ENCODE measurements at places on chromosomes 5 and 9.

GRCh38 chr5:133883916-133884315 is 84.5 kb downstream of the C5orf15 start:
- no peak for DNase-seq

DNA sequence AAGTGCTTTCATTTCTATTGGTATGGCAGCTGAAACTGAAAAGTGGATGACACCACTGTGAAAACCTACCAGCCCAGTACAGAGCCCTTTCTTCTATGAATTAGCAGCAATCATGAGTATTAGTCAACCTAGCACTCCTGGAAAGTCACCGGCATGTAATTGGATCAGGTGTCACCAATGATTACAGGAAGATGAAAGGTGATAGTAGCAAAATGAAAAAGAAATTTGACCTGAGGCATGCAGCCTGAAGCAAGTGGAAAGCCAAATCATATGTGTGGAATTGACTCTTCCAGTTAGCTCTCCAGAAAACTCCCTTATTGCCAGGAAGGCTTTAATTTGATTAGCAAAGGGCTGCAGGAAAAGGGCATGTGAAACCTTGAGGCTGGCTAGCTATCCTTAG is 81.2 kb upstream of the NAA35 start:
- DNase-seq, result no peak

- no peak for DNase-seq
Measured at GRCh38 chr5:102654559-102655349, 100.4 kb upstream of the PAM start.

GRCh38 chr9:72038408-72038807 is 22.0 kb downstream of the C9orf57 start:
- no peak for DNase-seq

DNA sequence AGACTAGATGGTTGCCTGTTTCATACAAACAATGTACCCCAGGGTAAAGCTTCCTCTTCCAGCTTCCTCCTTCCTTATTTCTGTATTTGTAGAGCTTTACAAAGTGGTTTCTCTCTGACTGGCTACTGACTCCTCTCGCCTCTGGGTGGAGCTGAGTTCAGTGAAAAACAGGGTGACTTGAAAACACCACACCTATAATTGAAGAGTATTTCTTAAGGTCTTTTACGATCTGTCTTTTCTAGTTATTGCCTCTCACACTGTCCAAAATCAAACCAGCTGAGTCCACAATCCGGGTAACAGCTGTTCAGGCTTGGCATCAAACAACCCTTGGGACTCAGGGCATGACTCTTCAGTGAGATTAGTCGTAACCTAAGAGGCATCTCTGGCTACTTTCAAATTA is 200.4 kb downstream of the ARRDC3 start:
- no peak for DNase-seq

GRCh38 chr5:86679529-86679928 is 61.8 kb downstream of the COX7C start:
- no peak for DNase-seq

DNA sequence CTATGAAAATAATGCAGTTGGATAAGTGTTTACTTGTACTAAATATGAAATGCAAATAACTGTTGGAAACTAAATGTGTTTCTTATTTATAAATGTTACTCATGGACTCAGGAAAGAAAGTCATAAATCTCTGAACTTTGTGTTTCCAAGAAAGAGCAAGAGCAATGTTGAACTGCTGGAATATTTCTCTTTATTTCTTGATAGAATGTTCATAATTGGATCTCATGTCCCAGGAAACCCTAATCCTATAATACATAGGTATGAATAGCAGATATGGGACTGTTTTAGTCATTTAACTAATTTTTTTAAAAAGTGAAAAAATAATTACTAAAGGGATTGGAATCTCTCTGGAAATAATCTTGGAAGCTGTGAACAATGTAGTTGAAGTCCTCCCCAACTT is 245.0 kb upstream of the ACTBL2 start:
- DNase-seq, result no peak

GRCh38 chr9:133731876-133732638 is 6.1 kb downstream of the SARDH start:
- DNase-seq, result no peak

GRCh38 chr9:74172874-74173273 is 324.3 kb upstream of the RORB start:
- DNase-seq, result no peak

GRCh38 chr9:5205071-5205470 is 19.6 kb upstream of the INSL6 start:
- DNase-seq, result no peak

DNA sequence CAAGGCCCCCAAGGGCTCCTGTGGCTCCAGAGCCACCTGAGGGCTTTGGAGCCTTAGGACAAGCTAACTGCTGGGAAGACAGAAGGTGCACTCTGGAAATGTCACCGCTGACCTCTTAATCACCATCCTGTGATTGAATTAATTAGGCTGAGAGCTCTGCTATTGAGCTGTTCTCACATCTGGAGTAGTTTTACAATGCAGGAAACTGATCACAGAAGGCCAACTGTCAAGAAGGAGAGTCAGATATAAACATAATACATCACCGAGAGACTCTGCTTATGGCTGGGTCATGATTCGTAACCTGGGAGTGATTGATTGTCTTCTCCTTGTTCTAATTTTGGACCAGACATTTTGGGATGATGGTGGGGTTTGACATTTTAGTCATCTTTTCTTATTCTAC is 226.1 kb downstream of the SLIT3 start:
- DNase-seq, result no peak

- DNase-seq, result no peak
Measured at GRCh38 chr5:72436796-72437471, 70.3 kb downstream of the ZNF366 start.

DNA sequence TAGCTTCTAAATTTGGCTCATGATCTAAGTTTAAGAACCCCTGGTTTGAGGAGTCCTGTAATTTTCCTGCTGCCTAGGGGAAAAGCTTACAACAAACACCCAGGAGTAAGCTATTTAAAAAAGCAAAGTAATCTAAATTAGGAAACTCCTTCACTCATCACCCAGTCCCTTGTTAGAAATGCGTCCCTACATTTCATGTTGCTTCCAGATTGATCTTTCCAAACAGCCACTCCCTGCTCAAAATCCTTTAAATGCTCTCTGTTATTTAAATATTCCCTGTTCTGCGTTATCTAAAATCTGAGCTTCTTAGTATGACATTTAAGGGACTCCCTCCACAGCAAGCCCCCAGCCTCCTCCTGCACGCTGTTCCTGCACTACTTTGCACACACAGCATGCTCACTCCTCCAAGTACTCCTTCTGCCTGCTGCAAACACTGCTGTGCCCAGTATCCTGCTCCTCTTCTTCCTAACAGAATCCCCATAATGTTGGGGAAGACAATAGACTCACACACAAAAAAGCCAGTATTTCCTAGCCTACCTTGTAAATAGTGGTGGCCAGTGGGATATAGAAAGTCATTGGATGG is 123.3 kb upstream of the RASEF start:
- no peak for DNase-seq

- no peak for DNase-seq
Measured at GRCh38 chr9:33884856-33885701, 68.1 kb downstream of the UBE2R2 start.

DNA sequence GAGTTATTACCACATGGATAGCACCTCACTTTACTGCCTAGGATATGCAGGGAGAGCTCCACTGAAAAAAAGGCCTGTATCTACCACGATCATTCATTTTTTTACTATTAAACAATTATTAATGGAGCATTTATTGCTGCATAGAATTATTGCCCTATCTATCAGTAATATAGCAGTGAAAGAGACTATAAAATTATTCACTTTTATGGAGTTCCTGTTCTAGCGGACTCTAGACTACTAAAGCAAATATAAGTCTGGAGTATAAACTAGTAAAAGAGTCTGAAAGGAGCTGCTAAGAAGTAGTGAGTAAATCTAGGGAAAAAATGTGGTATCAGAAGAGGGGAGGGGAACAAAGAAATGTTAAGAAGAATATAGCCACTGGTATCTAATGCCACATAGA is 150.4 kb upstream of the CYLC2 start:
- DNase-seq, result no peak

DNA sequence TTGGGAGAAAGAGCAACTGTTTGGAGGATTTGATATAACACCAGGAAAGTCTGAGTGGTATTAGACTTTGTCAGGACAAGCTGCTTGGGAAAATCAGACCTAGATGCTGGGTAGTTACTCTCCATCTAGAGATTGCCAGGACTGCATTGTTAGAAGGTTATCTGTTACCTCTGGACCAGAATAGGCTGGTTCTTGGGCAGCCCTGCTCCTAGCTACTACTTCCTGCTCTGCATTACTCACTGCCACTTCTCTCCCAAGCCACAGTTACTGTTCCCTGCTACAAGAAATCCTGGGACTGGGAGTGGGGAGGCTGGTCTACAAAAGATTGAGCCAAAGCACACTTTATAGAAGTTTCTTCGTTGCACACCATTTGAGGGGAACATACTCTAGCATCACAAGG is 95.5 kb upstream of the KCNN2 start:
- DNase-seq, result no peak

DNA sequence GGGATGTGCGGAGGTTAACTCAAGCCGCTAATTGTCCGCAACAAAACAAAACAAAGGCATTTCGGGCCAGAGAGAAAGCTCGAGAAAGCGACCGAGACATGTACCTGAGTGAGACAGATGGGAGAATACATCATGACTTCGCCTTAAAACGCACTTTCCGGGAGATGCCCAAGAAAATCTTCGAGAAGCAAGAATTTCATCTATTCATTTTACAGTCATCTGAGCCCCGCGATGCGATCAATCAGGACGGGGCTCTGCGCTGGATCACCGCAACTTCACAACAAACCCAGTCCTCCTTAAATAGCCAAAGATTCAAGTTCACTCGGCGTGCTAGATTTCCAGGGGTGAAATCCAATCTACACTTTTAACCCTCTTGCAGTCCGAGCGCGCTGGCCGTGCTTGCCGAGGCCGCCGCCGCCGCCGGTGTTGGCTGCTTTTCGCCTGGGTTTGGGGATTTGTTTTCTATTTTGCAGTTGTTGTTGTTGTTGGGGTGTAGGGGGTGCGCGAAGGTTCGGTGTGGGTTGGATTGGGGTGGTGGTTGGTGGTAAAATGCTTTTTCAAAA is 482 bp downstream of the NFIB start:
- DNase-seq, result no peak

DNA sequence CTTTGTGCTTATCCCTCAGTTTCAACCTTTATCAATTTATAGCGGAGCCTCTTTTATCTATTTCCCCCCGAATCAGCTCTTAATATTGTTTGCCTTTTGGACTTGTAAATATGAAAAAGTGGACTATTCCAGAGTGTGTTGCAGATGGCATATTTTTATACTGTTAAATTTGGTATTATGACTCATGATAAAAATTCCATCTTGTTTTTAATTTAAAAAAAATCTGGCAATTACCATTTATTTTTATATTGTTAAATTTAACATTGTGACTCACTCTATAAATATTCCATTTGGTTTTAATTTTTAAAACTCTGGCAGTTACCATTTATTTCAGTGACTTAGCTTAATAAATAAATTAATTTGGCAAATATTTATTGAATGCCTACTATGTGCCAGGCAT is 37.5 kb downstream of the RBM27 start:
- no peak for DNase-seq

- DNase-seq, result no peak
Measured at GRCh38 chr5:5783021-5783420, 360.5 kb downstream of the ICE1 start.

DNA sequence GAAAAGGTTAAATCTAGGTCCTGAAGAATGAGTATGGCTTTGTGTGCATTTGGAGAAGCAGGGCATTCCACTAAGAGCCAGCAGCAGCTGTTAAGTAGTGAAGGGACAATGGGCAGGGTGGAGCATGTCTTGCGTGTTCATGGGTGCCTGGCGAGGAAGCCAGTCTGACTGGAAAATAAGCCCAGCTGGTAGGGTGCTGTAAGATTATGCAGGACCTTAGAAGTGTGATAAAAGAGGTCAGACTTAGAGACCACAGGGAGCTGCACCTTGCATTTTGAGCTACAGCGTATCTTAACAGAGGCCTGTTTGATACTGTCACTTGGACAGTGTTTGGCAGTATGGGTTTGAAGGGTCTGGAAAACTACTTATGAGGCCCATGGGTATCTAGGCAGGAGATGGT is 131.7 kb upstream of the ELL2 start:
- DNase-seq, result no peak

DNA sequence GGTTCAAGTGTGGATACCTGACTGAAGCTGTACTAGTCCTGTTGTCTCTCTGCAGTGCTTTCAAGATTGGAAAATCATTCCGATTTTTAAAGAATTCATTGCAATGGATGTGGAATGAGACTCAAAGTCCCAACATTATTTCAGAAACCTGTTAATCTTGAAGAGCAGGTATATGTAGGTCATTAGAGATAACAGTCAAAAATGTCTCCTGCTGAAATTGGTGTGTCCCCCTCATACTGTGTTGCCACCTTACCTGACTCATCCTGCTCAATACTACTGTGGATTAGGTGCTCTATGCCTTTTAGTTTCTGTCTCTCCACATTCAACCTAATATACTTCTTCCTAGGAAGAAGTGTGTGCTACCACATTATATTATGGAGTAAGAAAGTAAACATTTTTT is 91.1 kb upstream of the NR3C1 start:
- no peak for DNase-seq

DNA sequence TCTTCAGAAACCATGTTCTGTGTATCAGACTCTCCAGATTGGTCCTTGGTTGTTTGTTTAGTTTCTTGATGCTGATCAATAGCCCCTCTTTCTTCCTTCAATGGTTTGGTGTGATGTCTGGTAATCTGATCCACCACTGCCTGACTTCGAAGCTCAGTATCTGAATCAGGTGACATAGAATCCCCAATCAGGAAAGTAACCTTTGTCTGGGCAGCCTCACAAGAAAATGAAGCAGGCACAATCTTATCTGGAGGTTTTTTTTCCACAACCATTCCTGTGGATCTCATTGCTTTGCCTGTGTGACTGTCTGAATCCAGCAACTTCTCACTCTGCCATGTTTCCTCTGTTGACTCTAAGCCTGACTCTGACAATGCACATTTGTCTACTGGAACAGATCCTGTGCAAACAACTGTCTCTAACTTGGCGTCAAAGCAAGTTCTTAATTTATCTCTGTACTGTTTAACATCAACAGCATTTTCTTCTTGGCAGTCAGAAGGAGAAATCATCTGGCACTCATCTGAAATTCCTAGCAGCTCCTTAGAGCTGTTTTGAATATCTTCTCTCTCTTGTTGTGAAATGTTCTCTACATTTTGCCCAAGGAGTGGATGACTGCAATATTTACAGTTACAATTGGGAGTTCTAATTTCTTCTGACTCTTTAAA is 37.1 kb upstream of the RAPGEF6 start:
- no peak for DNase-seq

DNA sequence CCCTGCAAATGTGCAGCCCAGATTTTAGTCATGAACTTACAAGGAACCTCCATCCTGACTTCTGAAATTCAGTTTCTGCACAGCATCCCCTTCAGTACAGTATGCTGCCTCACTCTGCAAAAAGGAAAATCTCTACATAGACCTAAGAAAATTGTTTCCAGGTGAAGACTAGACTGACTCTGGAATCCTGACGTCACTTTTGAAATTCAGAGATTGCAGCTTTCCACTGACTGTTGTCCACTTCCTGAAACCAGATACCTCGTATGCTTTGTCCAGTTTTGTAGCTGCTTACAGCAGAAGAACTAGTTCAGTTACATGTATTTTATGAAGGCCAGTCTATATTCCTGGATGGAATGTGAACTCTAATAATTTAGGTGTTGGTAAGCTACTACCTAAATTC is 629.3 kb upstream of the ST8SIA4 start:
- no peak for DNase-seq

- no peak for DNase-seq
Measured at GRCh38 chr5:96716716-96717115, 54.5 kb downstream of the CAST start.
